ENCODE measurements at places on chromosomes 1 and 21. TPM values are rescaled to one million over a fixed set of nuclear protein-coding genes. Genes with fewer than 3 reads are reported as not detected.

DNA sequence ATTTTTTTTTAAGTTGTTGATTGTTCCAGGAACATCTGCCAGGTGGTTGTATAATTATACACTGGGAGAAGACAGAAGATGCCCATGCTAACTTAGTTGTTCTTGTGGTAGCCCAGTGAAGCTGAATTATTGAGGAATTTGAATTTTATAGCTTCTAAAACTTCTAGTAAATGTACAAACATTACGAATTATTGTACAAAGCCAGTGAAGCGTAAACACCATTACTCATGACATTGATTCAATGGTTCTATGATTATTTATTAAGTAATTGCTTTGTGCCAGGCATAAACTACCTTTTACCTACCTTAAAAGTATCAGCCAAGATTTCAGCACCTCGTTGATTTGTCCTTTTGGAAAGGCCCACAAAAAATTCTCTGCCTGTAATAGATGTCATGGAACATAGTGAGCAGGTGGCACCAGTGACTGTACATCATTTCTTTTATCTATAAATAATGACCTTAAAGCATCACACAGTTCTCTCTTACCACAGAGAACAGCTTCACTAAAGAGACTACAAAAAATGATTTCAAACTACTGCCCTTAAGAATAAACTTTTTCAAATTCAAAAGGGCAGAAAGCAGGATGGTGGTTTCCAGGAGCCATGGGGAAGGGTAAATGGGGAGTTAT lies 74.9 kb upstream of the BCL10 start:
- no peak for DNase-seq

- no peak for DNase-seq
Observed at GRCh38 chr1:112383759-112384370, 12.1 kb upstream of the CTTNBP2NL start.

DNA sequence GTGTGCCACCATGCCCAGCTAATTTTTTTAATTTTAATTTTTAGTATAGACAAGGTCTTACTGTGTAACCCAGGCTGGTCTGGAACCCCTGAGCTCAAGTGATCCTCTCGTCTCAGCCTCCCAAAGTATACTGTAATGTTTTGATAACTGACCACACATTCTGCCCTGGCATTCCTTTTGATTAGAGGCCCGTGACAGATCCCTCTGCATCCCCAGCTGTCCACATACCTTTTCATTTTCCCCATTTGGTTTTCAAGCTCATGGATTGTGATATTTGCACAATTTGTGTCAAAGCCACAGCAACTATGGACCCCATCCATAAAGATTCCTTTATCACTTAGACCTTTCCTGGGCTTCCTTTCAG lies 116.8 kb upstream of the ATP1A1 start:
- no peak for DNase-seq

GRCh38 chr21:34890724-34891612 lies 158.1 kb downstream of the RUNX1 start:
- DNase-seq, result peak; percentile 17

VSIG8 gene
- total RNA-seq, result not detected

SLC1A7 gene
- total RNA-seq, result not detected

LHX8 gene
- not detected for total RNA-seq

SERBP1 gene
- total RNA-seq, result 282 TPM

YY1AP1 gene
- 24.0 TPM for total RNA-seq

PALMD gene
- total RNA-seq, result 4.7 TPM

TNFRSF18 gene
- 1.7 TPM for total RNA-seq
